Neural crest cell (in vitro differentiated cells): ENCODE measurements at places on chromosomes 5 and 9.

DNA sequence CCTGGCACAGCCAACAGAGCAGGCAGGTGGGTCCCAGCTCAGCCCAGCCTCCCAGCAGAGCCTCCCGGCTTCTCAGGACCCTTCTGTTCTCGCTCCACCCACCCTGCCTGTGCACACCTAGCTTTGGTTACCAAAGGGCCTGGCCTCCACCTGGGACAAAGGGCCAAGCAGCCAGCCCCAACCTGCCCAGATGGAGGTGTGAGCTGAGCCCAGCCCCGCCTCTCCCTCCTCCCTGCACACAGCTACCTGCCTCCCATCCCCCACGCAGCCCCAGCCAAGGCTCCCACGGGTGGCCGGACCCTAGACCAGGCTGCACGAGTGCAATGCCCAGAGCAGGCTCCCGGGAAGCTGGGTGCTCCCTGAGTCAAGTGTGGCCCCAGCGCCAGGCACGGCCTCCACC is 5.6 kb downstream of the TPRN start:
- H3K4me1 ChIP-seq, result no peaks in the 10 kb centered on the region
- no peaks in the 10 kb centered on the region for H3K36me3 ChIP-seq
- H3K27ac ChIP-seq, result no peak overlapping the region

DNA sequence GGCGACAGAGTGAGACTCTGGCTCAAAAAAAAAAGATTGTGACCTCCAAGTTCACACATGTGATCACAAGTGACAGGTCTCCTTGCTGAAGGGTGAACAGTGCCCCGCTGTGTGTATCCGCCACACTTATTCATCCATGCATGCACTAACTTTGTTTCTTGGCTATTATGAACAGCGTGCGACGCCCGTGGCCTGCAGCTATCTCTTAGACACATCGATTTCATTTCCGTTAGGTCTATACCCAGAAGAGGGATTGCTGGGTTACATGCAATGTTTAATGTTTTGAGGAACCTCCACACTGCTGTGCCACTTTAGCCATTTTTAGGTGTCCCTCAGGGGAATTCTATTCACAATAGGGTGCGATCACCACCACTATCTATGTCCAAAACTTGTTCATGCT is 12.1 kb upstream of the EGFL7 start:
- H3K27me3 ChIP-seq, result no peaks in the 10 kb centered on the region
- H3K4me3 ChIP-seq, result no peak overlapping the region
- DNase-seq, result no peak
- H3K4me1 ChIP-seq, result peaks cover 12% of the 10 kb centered on the region
- no peak overlapping the region for H3K27ac ChIP-seq

DNA sequence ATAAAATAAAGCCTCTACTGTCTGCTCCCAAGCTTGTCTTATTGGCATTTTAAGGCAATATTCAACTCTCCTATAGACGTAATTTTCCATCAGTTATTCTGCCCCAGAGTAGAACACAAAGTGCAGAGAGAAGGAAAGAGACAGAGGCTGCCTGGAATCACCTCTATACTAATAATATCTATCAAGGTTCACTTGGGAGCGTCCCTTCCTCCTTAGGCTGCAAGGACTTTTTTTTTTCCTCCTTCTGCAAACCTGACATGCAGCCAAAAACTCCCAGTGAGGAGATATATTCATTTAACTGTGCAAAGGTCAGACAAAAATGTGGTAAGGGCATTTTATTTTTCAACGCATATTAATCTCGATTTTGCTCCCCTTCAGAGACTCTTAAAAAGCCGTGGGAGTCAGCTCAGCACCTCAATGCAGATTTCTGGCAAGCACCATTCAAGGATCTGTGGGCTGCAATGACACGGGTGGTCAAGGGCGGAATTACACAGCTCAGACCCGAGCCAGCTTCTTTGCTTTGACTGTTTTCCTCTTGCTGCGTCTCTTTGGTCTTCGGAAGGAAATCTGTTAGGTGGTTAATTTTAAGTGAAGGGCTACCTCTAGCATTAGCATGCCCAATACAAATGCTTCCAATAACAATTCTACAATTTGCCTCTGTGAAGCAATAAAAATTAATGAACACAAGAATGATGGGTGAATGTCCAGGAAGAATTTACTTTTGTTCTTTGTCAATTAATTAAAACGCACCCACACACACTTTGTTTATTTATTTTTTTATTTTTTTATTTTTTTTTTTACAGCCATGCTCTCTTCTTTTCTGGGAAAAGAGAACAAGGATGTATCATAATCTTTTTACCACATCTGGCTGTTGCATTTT is 587.7 kb upstream of the GRAMD2B start:
- H3K4me3 ChIP-seq, result peak overlapping the region; percentile 2
- H3K27me3 ChIP-seq, result no peaks in the 10 kb centered on the region
- peaks cover 43% of the 10 kb centered on the region for H3K4me1 ChIP-seq
- H3K27ac ChIP-seq, result peak overlapping the region; percentile 97
- peak; percentile 56 for DNase-seq

DNA sequence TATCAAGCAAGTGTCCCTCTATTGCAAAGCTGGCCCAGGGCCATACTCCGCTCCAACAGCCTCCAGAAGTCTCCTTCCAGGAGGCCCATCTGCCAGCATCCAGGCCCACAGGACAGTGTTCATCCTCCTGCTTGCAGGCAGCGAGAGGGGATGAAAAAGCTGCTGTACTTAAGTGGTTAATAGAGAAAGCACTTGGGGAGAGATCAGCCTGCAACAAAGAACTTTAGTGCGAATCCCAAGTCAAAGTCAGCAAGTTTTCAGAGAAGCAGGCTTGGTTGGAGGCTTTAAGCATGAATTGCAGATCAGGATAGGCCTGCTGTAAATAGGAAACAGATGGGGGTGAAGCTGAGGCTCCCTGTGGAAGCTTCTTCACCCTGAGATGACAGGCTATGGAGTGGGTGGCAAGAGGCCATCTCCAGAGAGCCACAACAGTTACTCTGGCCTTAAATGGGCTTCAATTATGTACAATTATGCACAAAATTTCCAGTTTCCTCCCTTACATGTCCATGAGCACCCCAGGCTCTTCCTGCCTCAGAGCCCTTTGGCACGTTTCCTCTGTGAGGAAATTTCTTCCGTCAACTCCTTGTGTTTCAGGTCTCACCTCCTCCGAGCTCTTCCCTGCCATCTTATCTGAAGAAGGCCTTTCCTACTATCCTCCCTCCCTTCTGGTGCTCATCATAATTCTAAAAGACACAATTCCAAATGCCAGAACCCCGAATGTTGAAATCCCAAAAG is 98.0 kb upstream of the NR3C1 start:
- no peaks in the 10 kb centered on the region for H3K4me1 ChIP-seq
- no peaks in the 10 kb centered on the region for H3K36me3 ChIP-seq
- H3K27me3 ChIP-seq, result no peaks in the 10 kb centered on the region
- no peak overlapping the region for H3K27ac ChIP-seq
- no peak for DNase-seq

DNA sequence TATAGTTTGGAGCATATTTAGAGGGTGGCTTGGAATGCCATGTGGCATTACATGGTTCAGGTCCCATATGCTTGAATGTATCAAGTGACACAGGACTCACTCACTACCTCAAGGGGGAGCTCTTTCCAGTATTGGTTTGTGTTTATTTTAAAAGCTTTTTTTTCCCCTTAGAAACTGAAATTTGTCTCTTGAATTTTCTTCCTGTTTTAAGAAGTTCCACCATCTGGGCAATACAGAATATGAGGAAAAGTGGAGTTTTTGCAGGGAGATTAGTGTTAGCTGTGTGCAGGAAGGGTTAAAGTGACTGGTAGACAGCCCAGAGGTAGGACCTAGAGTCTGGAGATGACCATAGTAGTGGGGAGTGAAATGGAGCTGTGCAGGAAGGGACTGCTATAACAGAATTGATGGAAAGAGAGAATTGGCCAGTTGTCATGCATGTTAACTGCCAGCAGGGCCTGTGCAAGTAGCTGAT is 36.6 kb downstream of the CTNNA1 start:
- H3K27me3 ChIP-seq, result no peaks in the 10 kb centered on the region
- H3K27ac ChIP-seq, result no peak overlapping the region
- no peak for DNase-seq
- no peak overlapping the region for H3K4me3 ChIP-seq
- peaks cover 39% of the 10 kb centered on the region for H3K4me1 ChIP-seq

DNA sequence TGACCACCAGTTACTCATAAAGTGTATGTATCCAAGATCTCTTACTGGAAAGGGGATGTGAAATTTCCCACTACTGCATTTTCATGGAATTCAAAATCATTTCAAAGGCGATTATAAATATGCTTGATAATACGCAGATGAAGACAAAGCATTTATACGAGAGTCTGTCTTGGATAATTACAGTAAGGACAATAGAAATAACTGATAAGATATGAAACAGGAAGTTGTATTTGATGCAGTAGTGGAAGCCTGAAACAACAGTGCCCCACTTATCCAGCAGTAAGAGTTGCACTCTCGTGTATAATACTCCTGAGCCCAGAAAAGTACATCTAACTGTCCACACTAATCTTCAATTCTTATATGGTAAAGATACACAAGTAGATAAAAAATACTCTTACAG is 188.7 kb upstream of the POU5F2 start:
- no peak for DNase-seq
- H3K4me3 ChIP-seq, result no peak overlapping the region
- H3K4me1 ChIP-seq, result peaks cover 13% of the 10 kb centered on the region
- H3K27me3 ChIP-seq, result no peaks in the 10 kb centered on the region
- H3K27ac ChIP-seq, result no peak overlapping the region

DNA sequence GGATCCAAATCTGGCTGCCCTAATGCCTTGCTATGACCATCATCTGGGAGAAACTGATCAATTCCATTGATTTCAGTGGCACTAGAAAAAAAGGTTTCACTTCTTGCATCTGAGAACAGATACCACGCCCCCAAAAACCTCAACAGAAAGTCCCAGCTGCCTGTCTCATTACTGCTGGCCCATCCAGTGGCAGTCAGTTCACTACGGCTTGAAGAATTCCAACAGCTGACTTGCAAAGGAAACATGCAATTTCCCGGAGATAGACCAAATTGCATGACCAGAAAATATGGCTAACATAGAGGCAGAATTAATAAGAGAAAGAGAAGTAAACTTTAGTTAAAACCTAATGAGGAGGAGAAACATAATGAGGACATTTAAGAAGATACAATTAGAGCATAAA is 48.6 kb downstream of the UGCG start:
- no peaks in the 10 kb centered on the region for H3K36me3 ChIP-seq
- no peaks in the 10 kb centered on the region for H3K4me1 ChIP-seq
- H3K4me3 ChIP-seq, result no peak overlapping the region

GRCh38 chr9:21070906-21071305 is 6.8 kb downstream of the IFNB1 start:
- H3K4me1 ChIP-seq, result peaks cover 11% of the 10 kb centered on the region
- no peaks in the 10 kb centered on the region for H3K27me3 ChIP-seq
- no peak overlapping the region for H3K27ac ChIP-seq
- H3K4me3 ChIP-seq, result no peak overlapping the region
- no peaks in the 10 kb centered on the region for H3K36me3 ChIP-seq

DNA sequence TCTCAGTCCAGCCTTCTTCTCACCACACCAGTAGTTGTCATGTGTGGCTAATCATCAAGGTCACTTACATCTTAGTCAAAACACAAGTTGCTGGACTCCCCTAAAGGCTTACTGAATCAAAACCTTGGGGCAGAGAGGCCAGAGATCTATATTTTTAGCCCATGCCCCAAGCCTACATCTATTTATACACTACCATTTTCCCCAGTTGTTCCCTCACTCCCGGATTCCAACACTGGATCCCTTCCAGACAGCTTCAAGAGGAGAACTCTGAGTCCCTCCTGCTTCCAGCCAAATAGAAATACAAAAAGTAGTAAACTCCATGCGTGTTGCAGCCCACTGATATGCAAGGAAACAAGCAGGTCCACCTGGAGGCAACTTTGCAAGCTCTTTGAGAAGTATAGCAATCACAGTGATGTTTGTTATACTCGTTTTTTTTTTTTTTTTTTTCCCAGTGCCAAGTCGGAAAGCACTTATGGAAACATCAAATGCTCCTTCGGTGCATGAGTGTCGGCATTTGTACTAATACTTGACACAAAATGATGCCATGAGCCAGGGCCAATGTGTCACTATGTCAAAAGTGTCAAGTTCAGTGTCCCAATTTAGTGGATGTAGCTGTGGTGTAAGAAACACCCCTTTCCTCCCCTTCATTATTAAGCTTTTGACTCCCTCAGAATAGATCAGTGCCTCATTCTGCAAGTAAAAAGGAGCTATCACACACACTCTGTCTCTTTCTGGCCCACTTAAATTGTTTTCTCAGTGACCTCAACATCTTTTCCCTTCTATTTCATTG is 594.2 kb upstream of the SGCD start:
- no peak for DNase-seq
- no peak overlapping the region for H3K4me3 ChIP-seq
- H3K27ac ChIP-seq, result no peak overlapping the region
- no peaks in the 10 kb centered on the region for H3K4me1 ChIP-seq
- H3K36me3 ChIP-seq, result no peaks in the 10 kb centered on the region

DNA sequence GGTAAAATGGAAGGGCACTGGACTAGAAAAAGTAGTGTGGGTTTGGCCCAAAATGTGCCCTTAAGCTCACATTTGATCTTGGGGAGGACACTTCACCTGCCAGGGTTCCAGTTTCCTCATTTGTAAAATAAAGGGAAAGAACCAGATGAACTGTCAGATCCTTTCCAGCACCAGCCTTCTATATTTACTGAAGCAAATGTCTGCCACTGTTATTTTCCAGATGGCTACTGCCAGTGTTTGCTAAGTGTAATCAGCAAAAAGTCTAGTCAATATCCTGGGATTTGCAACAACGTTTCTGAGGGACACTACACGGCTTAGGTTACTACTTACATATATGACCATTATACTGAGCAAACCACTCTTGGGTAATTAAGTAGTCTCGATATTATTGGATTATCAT is 340.3 kb downstream of the KCNN2 start:
- no peak for DNase-seq
- no peaks in the 10 kb centered on the region for H3K36me3 ChIP-seq
- no peak overlapping the region for H3K27ac ChIP-seq
- H3K4me3 ChIP-seq, result no peak overlapping the region
- no peaks in the 10 kb centered on the region for H3K4me1 ChIP-seq

DNA sequence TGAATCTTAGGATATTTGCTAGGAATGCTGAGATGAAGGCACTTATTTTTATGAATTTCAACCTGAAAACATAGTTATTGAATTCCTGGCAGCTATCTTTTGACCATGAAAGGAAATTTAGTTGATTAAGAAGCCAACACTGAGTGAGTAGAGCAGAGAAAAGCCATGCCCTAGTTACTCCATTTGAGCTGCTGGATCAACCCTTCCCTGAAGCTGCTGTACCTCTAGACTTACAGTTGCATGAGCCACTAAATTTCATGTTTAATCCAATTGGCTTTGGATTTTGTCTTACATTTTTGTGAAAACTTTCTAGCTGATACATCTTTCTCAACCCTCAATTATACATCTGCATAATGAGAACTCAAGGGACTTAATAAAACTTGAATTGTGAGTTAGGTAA is 54.6 kb downstream of the CDC42SE2 start:
- no peaks in the 10 kb centered on the region for H3K27me3 ChIP-seq
- peaks cover 20% of the 10 kb centered on the region for H3K36me3 ChIP-seq
- no peak for DNase-seq

- no peaks in the 10 kb centered on the region for H3K27me3 ChIP-seq
- no peak for DNase-seq
- peaks cover 8% of the 10 kb centered on the region for H3K36me3 ChIP-seq
- H3K4me1 ChIP-seq, result no peaks in the 10 kb centered on the region
- H3K27ac ChIP-seq, result no peak overlapping the region
- H3K4me3 ChIP-seq, result no peak overlapping the region
Observed at GRCh38 chr9:17839776-17840175, 260.9 kb downstream of the SH3GL2 start.
